Lung (tissue), 17 donors: ENCODE measurements at places on chromosomes 6 and 20.
A peak's percentile ranks its signal among the peaks of the same experiment; 100 is the strongest.

DNA sequence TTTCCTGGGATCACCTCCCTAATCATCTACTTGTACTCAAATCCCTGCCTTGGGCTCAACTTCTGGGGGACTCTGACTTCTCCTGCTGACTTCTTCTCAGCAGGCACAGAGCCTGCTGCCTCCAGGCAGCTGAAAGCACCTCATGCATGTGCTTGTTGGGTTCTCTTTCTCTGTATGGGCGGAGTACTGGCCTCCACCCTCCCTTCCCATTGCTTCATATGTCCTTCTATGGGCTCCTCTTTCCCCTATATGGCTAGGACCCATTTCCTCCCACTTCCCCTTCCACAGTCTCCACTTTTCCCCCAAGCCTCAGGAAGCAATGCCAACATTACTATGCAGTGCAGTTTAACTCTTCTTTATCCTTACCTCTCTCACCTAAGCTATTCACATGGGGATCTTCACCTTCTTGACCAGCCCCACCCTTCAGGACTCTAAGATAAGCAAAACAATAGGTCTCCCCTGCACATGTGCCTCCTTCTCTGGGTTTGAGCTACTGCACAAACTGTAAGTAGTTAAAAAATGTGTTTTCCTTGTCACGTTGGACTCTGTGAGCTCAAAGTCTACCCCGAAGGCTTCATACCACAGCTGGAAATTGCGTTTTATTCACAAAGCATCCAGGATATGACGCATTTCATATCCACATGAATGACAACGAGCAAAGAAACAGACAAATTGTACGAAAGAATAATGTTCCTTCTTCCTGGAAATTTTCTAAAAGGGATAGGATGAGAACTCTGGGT, 93.7 kb downstream of the CDS2 start:
- DNase-seq: no peak

DNA sequence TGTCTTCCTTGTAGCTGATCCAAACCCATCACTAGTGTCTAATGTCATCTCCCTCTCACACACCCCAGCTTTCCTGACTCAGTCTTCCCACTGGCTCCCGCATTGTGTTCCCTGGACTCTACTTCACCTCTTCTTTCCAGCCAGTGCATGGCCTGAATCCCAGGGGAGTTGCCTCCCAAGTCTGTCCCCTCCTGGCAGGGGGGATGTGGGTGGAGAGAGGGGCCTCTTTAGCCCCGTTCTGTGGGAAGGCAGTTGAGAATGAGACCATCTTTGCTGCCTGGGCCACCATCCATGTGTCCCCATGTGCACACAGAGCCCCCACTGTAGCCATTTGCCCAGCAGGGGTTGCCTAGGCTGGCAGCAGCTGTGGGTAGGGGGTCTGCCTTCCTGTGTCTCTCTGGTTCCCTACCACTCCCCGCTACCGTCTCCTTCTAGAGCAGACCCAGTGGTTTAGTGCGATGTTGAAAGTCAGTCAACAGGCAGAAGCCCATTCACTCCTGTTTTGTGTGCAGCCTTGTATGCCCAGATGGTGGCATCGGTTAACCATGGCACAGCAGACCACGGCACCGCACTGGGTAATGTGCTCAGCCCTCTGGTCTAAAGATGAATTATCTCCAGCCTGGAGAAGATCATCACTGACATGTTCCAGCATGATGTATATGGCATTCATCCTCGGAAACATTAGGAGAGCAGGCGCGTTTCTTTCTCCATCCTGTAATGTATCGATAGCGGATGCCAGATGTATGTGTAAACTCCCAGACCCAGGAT, 178.8 kb upstream of the SNX9 start:
- no peak for DNase-seq

GRCh38 chr6:149696901-149697300, 21.0 kb downstream of the LATS1 start:
- no peak for DNase-seq

DNA sequence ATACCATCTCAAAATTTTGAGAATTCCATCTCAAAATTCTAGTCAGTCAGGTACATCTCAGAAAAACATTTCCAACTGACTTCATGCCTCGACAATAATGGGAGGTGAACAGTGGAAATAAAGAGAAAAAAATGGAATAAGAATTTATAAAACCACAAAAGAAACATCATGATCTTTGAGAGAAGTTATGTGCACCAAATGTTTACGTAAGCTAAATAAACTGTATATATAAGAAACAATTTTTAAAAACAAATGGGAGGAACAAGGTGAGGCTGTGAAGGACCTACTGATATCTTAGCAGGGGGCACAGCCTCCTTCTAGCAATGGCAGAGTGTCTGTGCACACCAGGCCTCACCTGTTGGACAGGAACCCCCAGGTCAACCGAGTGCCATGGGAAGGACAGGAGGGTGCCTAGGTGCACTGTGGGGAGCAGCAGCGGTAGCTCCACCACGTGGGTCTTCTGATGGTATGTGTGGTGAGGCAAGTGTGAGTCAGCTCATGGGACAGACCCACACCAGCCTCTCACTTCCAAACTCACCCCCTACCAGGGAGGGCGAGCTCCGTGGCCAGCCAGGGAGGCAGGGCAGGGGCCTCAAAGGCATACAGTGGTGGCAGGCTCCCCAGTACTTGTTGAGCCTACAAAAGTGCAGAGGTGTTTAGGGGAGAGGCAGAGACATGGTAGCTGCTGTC, 23.2 kb downstream of the DIDO1 start:
- DNase-seq: no peak

DNA sequence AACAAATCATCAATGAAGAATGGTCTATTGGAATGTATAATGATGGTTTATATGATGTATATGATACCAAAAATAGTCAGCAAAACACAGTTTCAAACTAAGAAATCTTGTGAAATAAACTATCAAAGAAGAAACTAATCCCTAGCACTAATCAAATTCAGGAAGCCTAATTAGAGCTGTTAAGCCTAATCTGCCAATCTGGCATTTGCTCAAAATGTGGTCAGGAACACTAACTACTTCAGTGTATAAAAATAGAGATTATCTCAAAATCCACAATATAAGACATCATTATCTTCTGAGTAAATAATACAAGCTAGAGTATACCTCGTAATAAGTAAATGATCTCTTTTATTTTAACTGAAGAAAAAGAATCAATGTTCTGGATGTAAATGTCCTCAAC, 12.8 kb upstream of the AKAP7 start:
- no peak for DNase-seq

DNA sequence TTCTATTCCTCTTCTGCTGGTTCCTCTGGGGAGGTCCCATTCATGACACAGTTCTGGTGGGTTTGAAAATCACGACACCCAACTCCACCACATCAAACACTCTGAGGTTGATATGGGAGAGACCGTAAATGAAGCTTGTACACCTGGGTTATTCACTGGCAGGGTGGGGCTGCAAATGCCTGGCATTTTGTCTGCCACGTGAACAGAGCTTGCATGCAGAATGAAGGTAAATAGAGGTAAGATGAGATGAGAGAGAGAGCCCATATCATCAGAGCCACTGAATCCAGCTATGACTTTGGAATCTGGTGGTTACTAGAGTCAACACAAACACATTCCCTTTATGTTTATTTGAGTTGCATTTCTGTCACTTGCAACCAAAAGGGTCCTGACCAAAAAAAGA, 97.4 kb downstream of the BANF2 start:
- no peak for DNase-seq

GRCh38 chr20:23419995-23420901, 1.0 kb downstream of the NAPB start:
- peak; percentile 58 for DNase-seq

DNA sequence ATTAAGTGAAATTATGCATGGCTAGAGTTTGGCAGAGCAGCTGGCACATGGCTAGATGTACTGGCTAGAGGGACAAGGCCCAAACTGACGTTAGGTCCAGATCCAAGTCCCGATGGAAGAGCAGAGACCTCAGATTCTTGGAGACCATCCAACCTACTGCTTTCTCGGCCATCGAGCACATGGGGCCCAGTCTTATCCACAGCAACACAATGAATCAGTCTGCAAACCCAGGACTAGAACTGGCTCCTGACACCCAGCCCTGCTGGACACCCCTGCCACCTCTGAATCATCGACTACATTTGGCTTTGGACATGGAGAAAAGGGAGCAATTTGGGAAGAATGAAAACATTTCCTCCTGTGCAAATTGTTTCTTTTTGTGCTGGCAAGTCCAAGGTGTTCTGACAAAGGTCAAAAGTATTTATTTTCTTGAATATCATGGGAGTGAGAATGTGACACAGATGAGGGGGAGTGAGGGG, 23.9 kb upstream of the YWHAB start:
- peak; percentile 50 for DNase-seq

GRCh38 chr20:46761566-46761965, 52.1 kb downstream of the SLC2A10 start:
- no peak for DNase-seq

DNA sequence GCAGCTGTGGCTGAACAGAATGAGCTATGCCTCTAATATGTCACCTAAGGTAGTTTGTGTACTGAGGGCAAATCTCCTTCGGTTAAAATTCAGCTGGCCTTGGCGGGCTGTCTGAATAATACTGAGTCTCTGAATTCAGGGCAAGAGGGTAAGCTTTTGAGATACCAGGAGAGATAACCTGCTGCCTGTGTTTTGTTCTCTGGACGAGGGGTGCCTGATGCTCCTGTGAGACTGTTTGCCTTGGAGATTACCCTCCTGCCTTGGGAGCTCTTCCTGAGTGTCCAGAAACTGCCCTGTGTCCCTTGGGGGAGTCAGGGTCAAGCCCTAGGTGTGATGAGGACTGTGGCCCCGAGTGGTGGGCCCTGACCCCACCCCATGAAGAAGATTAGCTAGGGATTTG, 282.9 kb downstream of the KIF16B start:
- DNase-seq: no peak
